Activated T-helper 17 cell treated with anti-CD3 and anti-CD28 coated beads, Interleukin-2, amount 50 U/mL, for 72 hours (primary cell): ENCODE measurements at places on chromosomes 1 and 21.

GRCh38 chr1:214471458-214471857, 79.9 kb downstream of the PTPN14 start:
- ATAC-seq = peak; percentile 18

GRCh38 chr1:36528361-36529349, 45.9 kb upstream of the CSF3R start:
- ATAC-seq = no peak

GRCh38 chr1:218480588-218481099, 135.5 kb downstream of the TGFB2 start:
- ATAC-seq = no peak

DNA sequence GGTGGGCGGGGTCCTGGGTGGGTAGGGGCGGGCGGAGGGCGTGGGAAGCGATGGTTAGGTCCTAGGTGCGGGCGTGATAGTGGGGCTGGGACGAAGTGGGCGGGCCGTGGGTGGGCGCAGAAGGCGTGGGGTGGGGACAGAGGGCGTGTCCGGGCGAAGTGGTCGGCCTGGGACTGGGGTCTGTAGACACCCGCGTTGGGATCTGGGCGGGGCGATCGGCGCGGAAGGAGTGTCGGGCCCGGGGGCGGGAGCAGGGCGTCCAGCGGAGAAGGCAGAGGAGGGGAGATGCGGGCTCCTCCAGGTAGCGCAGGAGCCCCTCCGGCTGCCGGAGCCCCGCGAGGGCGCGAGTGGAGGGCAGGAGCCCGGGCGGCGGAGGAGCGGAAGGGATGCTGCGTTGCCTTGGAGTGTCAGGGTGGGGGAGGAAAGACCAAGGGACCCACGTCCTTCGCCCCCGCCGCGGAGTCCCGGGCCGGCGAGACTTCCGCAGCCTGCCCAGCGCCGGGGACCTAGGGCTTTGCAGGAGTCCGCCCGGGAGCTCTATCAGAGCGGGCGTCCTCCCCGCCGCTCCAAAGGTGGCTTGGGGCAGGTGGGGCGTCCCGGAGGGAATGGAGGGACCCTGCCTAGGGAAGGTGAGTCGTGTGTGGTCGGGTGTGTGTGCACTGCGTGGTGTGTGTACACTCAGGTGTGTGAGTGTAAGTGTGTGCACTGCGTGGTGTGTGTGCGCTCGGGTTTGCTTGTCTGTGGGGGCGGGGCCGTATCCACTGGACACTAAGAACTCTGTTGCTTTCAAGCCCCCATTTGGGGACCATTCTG, 27.0 kb upstream of the PRSS38 start:
- ATAC-seq = peak; percentile 74

DNA sequence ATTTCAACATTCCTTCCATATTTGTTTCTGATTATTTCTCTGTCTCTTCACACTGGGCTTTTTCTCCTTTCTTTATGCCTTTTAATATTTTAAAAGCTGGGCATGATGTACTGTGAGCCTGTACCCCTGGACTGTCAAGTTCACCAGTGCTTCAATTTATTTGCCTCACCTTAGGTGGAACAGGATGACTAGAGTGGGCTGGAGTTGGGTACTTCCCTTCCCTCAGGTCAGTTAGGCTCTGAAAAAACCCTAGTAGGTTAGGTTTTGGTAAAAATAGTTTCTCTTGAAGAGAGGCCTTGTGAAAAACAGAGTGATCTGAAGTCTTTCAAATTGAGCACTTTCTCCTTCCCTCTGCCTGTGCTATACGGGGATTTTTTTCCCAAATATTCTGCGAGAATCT, 163.0 kb upstream of the LYPLAL1 start:
- ATAC-seq = no peak

DNA sequence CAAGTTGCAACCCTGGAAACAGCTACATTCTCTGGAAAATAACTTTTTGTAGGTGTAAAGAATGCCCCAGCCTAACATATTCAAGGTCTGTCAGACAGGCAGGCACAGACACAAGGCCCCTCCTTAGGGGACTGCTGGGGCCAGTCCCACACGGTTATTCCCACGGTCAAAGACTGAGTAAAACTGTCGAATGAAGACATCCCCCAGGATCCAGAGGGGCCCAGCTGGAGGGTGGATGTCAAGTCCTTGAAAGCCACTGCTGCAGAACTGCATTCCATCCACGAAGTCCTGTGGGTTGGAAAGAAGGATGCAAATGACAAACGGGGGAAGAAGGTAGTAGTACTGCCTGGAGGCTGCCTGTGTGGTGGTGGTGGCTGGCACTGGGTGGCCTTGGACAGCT, 6.9 kb upstream of the RAB7B start:
- ATAC-seq = no peak

- no peak for ATAC-seq
Observed at GRCh38 chr1:165075725-165076370, 280.7 kb downstream of the LMX1A start.
